ENCODE measurements at places on chromosomes 2 and 18.

- DNase-seq, result no peak
Measured at GRCh38 chr2:3229221-3229620, 148.4 kb downstream of the EIPR1 start.

GRCh38 chr18:67961701-67962440 is 445.4 kb upstream of the DSEL start:
- DNase-seq, result no peak

- DNase-seq, result no peak
Measured at GRCh38 chr18:6589923-6590322, 139.6 kb upstream of the ARHGAP28 start.

GRCh38 chr2:56333812-56334485 is 150.2 kb downstream of the CCDC85A start:
- no peak for DNase-seq

- no peak for DNase-seq
Measured at GRCh38 chr2:202158796-202159195, 79.6 kb downstream of the SUMO1 start.

DNA sequence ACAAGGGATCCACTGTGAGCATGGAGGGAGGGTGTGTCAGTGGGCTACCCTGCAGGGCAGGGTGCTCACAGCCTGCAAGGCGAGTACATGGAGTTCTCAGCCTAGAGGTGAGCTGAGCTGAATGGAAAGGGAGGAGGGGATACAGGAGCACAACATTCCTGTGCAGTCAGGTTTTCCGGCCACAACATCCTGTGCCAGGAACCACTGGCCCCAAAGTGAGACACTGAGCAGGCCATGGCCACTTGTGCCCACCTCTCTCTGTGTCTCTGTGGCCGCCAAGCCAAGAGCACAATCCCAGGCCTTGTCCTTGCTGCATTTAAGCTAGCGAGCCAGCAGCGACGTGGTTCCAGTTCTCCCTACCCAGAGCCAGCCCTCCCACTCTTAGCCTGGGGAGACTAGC is 6.1 kb downstream of the DOK1 start:
- DNase-seq, result no peak

DNA sequence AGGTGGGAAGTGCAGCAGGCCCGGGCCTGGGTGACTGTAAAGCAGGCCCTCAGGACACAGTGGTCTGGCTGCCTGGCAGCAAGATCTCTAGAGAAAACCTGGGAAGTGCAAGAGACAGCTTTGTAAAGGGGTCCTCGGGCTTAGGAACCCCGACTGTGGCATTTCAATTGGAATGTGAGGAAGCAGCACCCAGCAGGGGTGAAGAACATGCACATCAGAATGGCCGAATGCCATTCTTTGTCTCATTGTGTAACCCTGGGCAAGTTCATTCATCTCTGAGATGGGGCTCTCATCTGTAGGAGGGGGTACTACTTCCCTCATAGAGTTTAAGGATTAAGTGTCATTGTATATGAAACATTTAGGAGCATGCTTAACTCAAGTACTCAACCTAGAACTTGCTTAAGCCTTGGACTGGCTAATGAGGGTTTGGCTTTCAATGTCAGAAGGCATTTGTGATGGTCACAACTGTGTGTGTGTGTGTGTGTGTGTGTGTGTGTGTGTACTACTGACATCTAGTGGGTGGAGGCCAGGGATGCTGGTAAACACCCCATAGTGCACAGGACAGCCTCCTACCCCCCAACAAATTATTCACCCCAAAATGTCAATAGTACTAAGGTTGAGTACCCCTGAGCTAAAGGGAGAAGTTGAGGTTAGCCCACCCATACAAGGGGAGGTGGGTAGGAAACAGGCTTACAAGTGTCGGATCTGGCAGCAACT is 29.3 kb downstream of the MEX3C start:
- no peak for DNase-seq

DNA sequence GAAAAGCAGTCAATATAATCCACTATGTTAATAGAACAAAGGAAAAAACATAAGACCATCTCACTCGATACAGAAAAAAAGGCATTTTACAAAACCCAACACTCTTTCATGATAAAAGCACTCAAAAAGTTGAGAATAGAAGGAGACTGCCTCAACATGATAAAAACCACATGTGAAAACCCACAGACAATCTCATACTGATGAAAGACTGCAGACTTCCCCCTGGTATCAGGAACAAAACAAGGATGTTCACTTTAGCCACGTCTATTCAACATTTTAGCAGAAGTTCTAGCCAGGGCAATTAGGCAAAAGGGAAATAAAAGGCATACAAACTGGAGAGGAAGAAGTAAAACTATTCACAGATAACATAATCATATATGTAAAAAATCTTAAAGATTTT is 285.9 kb downstream of the EIPR1 start:
- DNase-seq, result no peak

DNA sequence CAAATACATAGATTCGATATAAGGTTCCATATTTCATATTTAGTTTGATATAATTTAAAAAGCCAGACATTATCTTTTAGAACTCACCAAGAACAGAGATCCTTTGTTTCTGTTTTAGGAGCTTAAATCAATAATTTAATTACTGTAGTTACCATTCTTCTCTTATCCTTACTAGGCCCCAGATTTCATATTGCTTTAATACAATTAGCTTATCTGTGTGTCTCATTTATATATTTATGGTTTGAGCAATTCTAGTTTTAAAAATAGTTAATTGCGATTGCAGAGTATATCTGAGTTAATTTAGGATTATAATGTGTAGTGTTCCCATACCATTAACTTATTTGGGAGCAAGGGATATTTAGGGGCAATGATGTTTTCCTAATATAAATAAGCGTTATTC is 558.8 kb upstream of the ZNF804A start:
- DNase-seq, result no peak

GRCh38 chr2:37201766-37202165 is 5.5 kb downstream of the CEBPZOS start:
- no peak for DNase-seq

GRCh38 chr2:71464389-71464788 is 11.0 kb downstream of the DYSF start:
- DNase-seq, result no peak

Measured in NCI-H1105 (cell line).